ENCODE measurements at places on chromosomes 3 and 15.

GRCh38 chr15:37105889-37106288 is 5.5 kb upstream of the MEIS2 start:
- DNase-seq: no peak

DNA sequence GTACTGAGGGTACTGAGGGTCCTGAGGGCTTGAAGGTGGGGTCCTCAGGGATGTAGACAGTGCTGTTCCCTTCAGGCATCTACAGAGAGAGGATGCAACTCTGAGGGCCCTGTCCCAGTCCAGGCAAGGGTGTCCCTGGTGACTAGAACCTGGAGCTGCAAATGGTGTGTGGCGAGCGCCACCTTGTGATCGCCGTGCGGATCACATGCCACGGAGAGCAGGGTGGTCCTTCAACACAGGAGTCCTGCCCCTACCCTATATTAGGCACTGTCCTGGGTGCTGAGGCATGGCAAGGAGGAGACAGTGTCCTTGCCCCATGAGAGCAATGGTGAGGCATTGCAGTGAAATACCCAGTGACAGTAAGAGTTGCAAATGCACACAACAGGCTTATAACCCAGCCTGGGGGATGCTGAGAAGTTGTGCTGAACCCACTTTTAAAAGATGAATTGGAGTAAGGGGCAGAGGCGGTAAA is 23.6 kb downstream of the RHCG start:
- no peak for DNase-seq

- DNase-seq: no peak
Observed at GRCh38 chr15:40343512-40343911, 2.8 kb upstream of the CCDC9B start.

GRCh38 chr3:141876891-141877621 is 613 bp downstream of the ATP1B3 start:
- DNase-seq: no peak

GRCh38 chr15:46456456-46456855 is 821.6 kb downstream of the SQOR start:
- no peak for DNase-seq

- no peak for DNase-seq
Observed at GRCh38 chr3:9715136-9715535, 11.5 kb downstream of the CPNE9 start.

DNA sequence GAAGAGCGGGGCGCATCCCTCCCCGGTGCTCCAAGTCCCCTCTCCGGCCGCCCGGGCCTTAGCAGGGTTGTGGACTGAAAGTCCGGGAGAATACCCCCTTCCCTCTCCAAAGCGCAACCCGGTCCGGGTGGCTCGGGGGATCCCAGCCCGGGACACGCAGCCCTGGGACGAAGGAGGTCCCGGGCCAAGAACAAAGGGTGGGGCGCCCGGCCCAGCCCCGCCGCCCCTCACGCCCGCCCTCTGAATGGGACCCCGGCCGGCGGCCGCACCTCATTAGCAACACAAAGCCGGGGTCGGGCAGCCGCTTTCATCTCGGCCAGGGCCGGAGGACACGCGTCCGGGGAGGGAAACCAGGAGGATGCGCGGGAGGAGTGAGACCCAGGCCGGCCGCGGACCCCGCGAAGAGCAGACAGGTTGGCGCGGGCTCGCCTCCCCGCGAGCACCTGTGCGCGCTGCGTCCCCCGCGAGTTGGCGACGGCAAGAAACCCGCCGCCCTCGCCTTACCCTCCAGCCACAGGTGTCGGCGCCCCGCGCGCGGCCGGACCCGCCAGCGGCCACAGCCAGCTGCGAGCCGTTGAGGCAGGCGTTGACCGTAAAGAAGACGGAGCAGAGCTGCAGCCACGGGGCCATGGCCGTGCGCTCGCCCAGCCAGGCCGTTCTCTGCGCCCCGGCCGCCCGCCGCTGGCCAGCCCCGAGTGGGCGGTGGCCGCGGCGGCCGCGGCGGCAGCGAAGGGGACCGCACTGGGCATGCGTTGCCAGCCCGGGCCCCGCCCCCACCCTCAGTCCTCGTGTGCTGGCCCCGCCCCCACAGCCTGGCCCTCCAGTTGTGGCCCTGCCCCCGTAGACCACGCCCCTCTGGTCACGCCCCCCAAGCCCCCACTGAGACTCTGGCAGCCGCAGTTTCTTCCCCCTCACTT is at the start of gene IL17RD:
IL17RD (minus strand) TSS at position 697 of the 917 bp plus-strand sequence; CDS start at position 630, 67 bp downstream.
- no peak for DNase-seq

DNA sequence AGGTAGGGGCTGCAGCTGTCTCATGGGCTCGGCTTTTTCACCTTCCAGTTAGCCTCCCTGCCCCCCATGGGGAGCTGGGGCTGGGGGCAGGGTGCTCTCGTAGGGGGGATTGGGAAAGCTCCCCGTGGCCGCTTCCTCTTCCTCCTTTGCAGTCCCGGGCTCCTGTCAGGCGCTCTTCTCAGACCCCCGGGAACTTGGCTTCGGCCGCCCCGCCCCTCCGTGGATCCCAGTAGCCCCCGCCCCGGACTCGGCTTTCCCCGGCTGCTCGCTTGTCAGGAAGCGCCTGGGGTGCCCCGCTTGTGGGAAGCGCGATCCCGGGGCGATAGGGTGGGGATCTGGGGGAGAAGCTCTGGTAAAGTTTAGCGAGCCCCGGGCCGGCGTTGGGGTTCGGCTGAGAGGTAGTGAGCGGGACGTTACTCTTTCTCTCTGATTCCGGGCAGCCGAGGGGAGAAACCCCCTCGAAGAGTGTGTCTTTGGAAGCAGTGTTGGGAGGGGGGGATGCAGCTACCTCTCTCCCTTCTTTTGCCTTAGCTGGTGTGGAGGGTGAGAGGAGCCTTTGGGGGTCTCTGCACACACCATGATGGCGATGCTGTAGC is 611 bp downstream of the PIAS1 start:
- DNase-seq: no peak

GRCh38 chr3:85864896-85865295 is 906.1 kb downstream of the CADM2 start:
- no peak for DNase-seq

GRCh38 chr15:97072545-97072944 is 742.0 kb downstream of the NR2F2 start:
- DNase-seq: no peak

DNA sequence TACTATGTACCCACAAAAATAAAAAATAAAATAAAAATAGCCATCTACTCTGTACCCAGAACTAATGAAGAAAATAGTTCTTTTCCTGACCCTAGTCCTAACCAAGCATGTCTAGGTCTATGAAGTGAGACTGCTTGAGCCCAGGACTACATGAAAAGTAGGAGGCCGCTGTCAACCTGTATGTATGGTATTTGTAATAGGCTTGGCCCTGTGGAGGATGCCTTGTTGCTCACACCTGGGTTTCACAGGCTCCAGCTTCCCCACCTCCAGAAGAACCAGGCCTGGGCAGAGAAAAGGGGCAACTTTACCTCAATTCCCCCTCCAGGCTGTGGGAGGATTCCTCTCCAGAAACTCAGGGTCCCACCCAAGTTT is 6.8 kb upstream of the PKM start:
- DNase-seq: no peak

DNA sequence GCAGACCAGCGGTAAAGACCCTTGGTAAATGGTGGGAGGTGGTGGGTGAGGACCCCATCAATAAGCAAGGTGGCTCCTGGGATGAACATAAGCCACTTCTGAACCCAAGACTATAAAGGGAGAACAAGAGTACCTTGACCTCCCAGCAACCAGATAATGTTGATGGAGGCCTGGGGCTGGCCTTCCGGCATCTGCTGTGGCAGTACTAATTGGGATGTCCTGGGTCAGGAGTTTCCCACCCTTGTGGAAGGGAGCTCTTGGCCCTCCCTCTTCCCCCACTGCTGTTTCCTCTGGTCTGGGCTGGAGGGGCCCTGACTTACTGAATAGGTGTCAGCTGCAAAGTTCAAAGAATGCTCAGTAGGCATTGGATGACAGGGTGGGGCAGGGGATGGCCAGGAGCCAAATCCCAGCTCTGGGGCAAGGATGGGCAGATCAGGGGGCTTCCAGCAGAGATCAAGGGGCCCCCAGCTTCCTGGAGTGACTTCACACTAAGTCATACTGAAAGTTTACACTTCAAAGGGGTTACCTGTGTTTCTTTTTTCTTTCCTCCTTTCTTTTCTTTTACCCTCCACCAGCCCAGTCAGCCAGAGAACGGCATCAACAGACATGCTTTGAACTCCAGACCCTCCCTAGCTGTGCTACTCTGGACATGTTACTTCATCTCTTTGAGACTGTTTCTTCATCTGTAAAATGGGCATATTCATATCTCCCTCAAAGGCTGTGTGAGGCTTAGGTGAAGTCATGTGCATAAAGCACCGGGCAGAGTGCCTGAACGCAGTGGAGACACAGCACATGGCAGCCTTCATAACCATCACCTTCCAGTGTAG is 1.5 kb downstream of the RBP1 start:
- no peak for DNase-seq

DNA sequence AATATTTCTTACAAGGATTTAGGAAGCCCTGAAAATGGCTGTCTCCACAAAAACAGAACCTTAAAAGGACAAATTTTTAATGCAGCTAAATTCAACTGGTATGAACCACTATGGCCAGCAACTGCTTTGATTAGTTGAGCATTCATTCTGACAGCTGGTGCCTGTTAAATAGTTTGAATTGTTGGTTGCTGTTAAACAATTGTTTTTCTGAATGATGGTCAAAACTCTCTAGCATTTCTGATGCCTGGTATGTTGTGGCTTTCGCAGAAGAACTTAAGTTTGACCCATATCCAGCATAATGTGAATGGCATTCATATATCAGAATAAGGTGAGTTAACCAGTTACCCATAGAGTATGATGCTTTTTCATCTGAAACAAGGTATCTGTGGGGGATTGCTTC is 138.4 kb downstream of the MEIS2 start:
- DNase-seq: no peak

DNA sequence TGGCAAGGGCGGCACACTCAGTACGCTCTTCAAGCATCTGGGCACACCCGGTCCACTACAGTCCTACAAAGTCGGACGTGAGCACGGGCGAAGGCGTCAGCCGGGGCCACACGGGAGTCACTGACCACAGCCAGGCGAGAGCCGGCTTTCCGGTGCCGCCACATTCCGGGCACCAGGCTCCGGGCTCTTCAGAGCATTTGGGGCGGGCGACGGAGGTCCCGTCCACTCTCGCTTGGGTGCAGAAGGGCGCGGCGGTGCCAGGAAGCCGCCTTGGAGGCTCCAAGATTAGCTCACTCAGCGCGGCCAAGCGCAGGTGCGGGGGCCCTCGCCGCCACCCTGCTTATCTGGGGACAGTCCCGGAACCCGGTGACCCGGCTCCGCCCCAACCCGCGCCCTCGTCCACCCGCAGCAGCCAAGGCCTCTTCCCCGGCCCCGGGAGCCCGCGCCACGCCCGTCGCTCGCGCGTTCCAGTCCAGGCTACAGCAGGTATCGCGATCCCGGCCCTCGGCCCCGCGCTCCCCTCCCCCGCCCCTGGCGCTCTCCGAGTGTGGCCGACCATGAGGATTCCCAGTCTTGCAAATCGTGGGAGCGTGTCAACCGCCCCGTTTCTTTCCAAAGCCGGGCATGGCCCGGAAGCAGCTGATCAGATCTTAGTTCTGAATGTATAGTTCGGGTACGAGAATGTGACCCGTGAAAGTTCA is at the start of gene ADPRH:
ADPRH (plus strand) TSS at position 127 of the 701 bp plus-strand sequence. CDS start 2,678 bp downstream, outside the sequence.
- DNase-seq: no peak

DNA sequence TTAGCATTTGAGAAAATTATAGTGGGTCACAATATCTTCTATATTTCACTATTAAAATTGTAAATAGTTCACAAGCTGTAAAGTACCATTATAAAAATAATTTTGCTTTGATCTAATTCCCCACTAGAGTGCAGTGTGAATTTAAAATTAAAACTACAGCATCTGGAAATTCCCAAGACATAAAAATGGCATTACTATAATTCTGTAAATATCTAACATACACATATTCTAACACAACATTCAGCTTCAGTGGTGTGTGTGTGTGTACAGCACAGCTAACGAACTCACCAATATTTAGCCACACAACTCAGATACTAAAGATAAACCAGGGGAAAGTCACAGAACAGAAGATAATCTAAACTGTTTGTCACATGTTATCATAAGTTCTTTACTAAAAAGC is 424.9 kb upstream of the ZNF385D start:
- DNase-seq: no peak

- DNase-seq: no peak
Observed at GRCh38 chr3:128922804-128923459, 43.5 kb downstream of the ACAD9 start.

- DNase-seq: no peak
Observed at GRCh38 chr15:71647487-71647808, 162.9 kb upstream of the NR2E3 start.

- DNase-seq: no peak
Observed at GRCh38 chr3:8851703-8852102, 82.3 kb upstream of the OXTR start.

GRCh38 chr3:175258763-175259162 is 399.6 kb downstream of the NAALADL2 start:
- DNase-seq: no peak

DNA sequence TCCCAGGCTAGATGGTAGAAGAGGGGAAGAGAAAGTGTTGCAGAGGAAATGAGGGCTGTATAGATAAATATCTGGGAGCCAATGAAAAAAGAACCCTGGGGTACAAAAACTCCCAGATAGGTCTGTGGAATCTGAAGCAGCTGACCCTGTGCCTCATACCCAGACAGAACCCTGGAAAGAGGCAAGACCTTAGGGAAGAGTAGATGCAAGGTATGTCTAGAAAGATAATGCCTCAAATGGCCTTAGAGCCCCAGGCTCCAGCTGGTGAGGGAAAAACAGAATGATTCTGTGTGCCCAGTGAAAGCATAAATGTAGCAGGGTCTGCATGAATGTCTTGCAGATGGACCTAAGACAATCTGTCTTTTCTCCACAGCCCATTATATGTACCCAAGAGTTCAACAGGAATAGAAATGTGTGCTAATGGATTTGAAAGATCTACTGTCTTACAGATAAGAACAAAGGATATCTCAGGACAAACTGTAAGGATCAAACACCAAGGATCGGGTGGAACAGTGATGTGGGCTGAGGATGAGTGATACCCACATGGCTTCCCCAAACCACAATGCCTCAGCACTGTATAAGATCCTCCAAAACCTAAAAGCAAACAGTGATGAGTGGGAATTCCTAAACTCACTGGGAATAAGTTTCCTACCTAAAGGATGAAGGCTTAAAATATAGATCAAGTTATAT is 58.8 kb downstream of the NCEH1 start:
- no peak for DNase-seq

DNA sequence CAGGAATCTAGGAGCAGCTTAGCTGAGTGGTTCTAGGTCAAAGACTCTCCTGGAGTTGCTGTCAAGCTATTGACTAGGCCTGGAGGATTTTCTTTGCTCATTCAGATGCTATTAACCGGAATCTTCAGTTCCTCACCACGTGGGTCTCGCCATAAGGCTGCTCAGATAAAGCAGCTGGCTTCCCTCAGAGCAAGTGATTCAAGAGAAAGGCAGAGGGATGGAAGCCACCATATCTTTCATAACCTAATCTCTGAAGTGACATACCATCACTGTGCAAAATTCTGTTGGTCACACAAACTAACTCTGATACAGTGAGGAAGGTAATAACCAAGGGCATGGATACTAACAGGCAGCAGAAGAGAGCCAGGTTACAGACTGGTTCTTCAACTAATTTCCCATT is 72.7 kb upstream of the FLNB start:
- no peak for DNase-seq

DNA sequence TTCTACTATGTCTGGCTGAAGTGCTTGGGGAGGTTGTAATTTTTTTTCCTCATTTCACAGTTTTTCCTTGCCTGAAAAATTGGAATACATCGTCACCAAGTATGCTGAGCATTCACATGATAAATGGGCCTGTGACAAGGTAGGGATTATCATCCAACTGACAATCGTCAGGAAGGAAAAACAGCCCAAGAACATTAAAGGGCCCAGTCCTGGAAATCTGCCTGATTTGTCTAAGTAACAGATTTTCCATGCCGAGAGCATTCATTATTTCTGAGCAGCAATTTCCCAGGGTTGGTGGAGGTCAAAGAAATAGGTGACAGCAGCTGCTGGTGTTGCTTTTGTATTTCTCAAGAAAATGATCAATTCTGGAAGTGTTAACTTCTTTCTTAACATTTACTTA is 226.0 kb upstream of the CHRM5 start:
- DNase-seq: no peak
